ENCODE measurements at places on chromosomes 16 and 17. TPM values are rescaled to one million over a fixed set of nuclear protein-coding genes. Genes with fewer than 3 reads are reported as not detected.

GRCh38 chr17:48928876-48929811, 15.5 kb downstream of the SNF8 start:
- no peak for DNase-seq
- H3K27me3 ChIP-seq: no peaks in the 10 kb centered on the region
- peak overlapping the region; percentile 73 for H3K27ac ChIP-seq
- H3K4me3 ChIP-seq: no peak overlapping the region

- H3K4me3 ChIP-seq: no peak overlapping the region
- H3K27me3 ChIP-seq: no peaks in the 10 kb centered on the region
- no peak overlapping the region for H3K27ac ChIP-seq
- peak; percentile 60 for DNase-seq
- no peaks in the 10 kb centered on the region for H3K36me3 ChIP-seq
Measured at GRCh38 chr16:77290451-77291115, 91.4 kb downstream of the SYCE1L start.

GRCh38 chr17:13575922-13576419, 25.8 kb downstream of the HS3ST3A1 start:
- no peaks in the 10 kb centered on the region for H3K36me3 ChIP-seq
- no peaks in the 10 kb centered on the region for H3K27me3 ChIP-seq
- DNase-seq: peak; percentile 20
- H3K27ac ChIP-seq: no peak overlapping the region
- H3K4me3 ChIP-seq: no peak overlapping the region

The CCDC200 gene
- 6.1 TPM for polyA plus RNA-seq

The ARL16 gene
- polyA plus RNA-seq: 109 TPM

The CACNG5 gene
- not detected for polyA plus RNA-seq

- H3K4me3 ChIP-seq: no peak overlapping the region
- DNase-seq: no peak
- no peaks in the 10 kb centered on the region for H3K27me3 ChIP-seq
- peaks cover 21% of the 10 kb centered on the region for H3K36me3 ChIP-seq
Measured at GRCh38 chr16:16084874-16085273, 135.5 kb downstream of the ABCC1 start.

DNA sequence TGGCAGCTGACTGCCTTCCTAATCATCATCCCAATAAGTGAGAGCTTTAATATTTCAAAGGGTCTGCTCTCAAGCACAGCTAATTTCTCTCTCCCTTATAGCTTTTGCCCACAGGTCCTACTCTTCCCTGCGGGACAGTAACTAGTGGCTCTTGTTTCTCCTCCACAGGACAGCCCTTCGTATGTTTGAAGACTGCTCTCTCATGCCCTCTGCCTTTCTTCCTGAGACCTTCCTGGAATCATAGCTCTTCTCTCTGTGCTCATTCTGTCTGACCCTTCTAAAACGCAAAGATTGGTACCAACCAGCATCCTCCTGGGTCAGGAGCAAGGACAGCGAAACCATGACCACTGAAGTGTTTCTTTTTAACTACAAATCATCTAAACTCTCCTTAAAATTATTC, 168.9 kb downstream of the GRIN2A start:
- H3K27me3 ChIP-seq: no peaks in the 10 kb centered on the region
- H3K27ac ChIP-seq: no peak overlapping the region
- H3K36me3 ChIP-seq: no peaks in the 10 kb centered on the region
- H3K4me3 ChIP-seq: no peak overlapping the region
- H3K4me1 ChIP-seq: no peaks in the 10 kb centered on the region

- H3K27me3 ChIP-seq: no peaks in the 10 kb centered on the region
- peaks cover 3% of the 10 kb centered on the region for H3K36me3 ChIP-seq
- no peak overlapping the region for H3K4me3 ChIP-seq
- H3K4me1 ChIP-seq: no peaks in the 10 kb centered on the region
- no peak overlapping the region for H3K27ac ChIP-seq
Measured at GRCh38 chr16:28985211-28986041, 574 bp downstream of the LAT start.

DNA sequence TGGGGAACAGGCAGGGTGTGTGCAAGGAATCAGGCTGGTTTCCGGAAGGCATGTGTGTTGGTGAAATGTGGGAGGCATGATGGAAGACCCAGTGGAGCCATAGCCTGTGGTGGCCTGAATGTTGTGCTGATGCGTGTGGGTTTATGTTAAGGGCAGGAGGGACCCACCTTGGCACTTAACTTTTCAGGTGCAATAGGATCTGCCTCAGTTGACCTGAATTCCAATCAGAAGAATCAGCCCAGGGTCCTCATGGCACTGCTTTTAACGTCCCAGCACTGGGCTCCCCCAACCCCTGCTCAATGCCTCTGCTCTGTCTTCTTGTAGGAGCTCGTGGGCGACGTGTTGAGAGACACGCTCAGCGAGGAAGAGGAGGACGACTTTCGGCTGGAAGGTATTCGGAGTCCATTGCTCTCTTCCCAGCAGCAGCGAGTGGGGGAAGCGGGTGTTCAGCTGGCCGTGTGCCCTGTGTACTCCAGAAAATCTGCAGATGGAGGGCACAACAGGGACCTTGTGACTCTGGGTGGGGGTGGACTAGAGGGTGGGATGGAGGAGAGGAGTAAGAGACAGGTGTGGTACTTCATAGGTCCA, 59.9 kb downstream of the NKD1 start:
- no peak overlapping the region for H3K27ac ChIP-seq
- peaks cover 8% of the 10 kb centered on the region for H3K4me1 ChIP-seq

DNA sequence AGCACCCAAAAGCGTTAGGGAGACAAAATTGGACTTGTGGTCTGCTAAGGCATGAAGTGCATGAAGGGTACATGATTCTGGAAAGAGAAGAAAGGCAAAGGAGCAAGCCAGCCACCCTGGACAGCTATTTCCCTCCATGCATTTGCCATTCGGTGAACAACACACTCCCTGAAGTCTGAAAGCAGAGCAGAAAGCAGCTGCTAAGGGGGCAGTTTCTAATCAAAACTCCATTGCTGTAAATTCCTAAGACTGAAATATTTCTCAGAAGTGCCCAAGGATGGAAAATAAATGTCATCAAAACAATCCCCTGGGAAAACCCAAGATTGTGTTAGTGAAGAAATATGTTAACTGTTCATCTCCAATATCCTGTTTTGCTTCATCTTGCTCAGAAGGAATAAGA, 44.3 kb downstream of the PMP22 start:
- no peak overlapping the region for H3K4me3 ChIP-seq
- H3K36me3 ChIP-seq: no peaks in the 10 kb centered on the region
- H3K4me1 ChIP-seq: no peaks in the 10 kb centered on the region
- DNase-seq: no peak

GRCh38 chr16:11658896-11659708, 9.2 kb upstream of the SNN start:
- H3K4me1 ChIP-seq: no peaks in the 10 kb centered on the region
- H3K27ac ChIP-seq: no peak overlapping the region
- no peaks in the 10 kb centered on the region for H3K36me3 ChIP-seq
- H3K4me3 ChIP-seq: no peak overlapping the region
- DNase-seq: no peak
- no peaks in the 10 kb centered on the region for H3K27me3 ChIP-seq

The KCNAB3 gene
- 1.4 TPM for polyA plus RNA-seq

DNA sequence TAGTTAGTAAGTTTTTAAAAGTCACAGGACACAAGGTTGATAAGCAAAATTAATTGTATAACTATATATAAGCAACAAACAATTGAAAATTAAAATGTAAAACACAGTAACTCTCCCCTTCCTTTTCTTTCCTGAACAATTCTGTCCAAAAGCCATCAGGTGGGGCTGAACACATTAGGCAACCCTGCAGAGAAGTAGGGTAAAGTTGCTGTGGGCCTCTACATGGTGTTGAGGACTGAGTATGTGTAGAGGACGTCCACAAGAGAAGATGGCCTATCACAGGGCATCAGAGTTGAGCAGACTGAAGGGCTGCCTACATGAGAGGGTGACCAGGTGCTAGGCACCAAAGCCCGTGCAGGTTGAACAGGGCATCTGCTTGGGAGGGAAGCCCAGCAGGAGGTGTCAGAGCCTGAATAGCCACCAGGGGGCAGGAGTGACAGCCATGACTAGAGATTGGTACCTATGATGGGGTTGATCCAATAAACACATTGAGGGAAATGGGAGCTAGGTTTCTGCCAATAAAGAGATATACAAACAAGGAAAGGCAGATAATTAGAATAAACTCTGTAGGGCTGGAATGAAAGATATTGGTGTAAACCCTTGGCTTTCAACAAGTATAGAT, 415.1 kb downstream of the NPIPA8 start:
- H3K4me3 ChIP-seq: no peak overlapping the region
- H3K36me3 ChIP-seq: no peaks in the 10 kb centered on the region
- DNase-seq: peak; percentile 5
- no peaks in the 10 kb centered on the region for H3K27me3 ChIP-seq

- no peaks in the 10 kb centered on the region for H3K36me3 ChIP-seq
- H3K27ac ChIP-seq: no peak overlapping the region
- no peaks in the 10 kb centered on the region for H3K4me1 ChIP-seq
- no peak overlapping the region for H3K4me3 ChIP-seq
- no peaks in the 10 kb centered on the region for H3K27me3 ChIP-seq
Measured at GRCh38 chr16:51271156-51271701, 120.2 kb upstream of the SALL1 start.

DNA sequence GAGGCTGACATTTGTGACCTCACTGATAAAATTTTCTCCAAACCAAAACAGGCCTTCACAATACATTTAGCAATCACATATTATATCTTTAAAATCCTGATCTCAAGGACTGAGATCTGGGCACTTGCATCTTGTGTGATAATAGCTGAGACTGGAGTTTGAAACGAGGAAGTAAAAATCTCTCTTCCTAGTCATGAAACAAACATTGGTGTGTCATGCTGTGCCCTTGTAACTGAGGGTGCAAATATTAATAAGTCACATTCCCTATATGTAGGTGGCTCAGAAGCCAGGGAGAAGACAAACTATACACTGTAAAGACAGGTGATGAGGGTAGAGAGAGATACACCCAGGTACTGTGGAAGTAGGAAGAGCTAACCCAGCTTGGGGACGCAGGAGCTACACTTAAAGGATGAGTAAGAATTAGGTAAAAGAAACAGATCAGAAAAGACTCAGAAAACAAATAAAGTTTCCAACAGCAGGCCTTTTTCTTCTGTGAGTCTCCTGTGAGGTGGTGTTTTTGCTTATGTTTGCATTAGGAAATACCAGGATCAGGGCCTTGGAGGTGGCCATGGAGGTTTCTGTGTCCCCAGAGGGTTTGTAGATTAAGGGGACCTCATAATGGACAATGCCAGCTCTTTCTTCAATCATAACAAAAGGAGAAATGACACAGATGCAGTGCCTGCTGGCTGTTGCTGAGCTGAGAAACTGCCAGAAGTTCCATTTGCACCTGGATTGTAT, 335.7 kb downstream of the GRIN2A start:
- no peaks in the 10 kb centered on the region for H3K4me1 ChIP-seq
- H3K27ac ChIP-seq: no peak overlapping the region
- H3K36me3 ChIP-seq: no peaks in the 10 kb centered on the region
- no peak overlapping the region for H3K4me3 ChIP-seq
- no peaks in the 10 kb centered on the region for H3K27me3 ChIP-seq

- no peak overlapping the region for H3K4me3 ChIP-seq
- no peaks in the 10 kb centered on the region for H3K27me3 ChIP-seq
- H3K36me3 ChIP-seq: no peaks in the 10 kb centered on the region
- no peak overlapping the region for H3K27ac ChIP-seq
- no peaks in the 10 kb centered on the region for H3K4me1 ChIP-seq
- no peak for DNase-seq
Measured at GRCh38 chr17:79547586-79547985, 63.3 kb downstream of the RBFOX3 start.

Data from cardiac muscle cell (in vitro differentiated cells and primary cell).